Neural crest cell (in vitro differentiated cells): ENCODE measurements at places on chromosomes 5 and 9. TPM values are rescaled to one million over a fixed set of nuclear protein-coding genes. Genes with fewer than 3 reads are reported as not detected.

DNA sequence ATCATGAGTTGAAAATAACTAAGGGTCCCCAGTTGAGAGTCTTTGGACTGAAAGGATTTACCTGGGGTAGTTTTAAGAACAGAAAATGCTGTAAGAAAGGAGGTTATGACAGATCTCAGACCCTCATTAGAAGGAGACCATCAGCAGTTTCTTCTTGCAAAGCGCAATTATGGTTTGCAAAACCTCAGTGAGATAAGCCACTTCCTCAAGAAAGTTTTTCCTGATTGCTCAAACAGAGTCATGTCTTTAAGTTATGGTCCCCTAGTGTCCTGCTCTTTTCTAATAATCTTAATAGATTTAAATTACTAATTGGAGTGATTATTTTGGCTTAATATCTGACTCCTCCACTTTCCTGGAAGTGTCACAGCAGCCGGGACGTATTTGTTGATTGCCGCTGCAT is 293.2 kb upstream of the KLF4 start:
- no peak overlapping the region for H3K4me3 ChIP-seq
- no peak for DNase-seq
- H3K4me1 ChIP-seq, result no peaks in the 10 kb centered on the region
- no peaks in the 10 kb centered on the region for H3K27me3 ChIP-seq
- H3K36me3 ChIP-seq, result no peaks in the 10 kb centered on the region

DNA sequence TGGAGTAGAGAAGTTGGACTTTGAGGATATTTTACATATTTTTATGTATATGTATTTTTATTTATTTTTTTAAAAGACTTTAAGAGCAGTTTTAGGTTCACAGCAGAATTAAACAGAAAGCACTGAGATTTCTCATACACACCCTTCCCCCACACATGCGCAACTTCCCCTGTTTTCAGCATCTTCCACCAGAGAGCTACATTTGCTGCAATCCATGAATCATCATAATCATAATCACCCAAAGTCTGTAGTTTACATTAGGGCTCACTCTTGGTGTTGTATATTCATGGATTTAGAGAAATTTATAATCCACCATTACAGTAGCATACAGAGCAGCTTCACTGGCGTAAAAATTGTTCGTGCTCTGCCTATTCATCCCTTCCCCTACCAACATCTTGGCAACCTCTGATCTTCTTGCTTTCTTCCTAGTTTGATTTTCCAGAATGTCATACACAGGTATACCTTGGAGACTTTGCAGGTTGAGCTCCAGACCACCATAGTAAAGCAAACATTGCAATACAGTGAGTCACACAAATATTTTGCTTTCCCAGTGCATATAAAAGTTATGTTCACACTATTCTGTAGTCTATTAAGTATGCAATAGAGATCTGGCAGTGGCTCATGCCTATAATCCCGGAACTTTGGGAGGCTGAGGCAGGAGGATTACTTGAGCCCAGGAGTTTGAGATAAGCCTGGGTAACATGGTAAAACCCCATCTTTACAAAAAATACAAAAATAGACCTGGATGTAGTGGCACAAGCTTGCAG is 9.6 kb upstream of the CCDC171 start:
- no peak overlapping the region for H3K27ac ChIP-seq
- no peaks in the 10 kb centered on the region for H3K4me1 ChIP-seq
- no peaks in the 10 kb centered on the region for H3K27me3 ChIP-seq
- no peak overlapping the region for H3K4me3 ChIP-seq

DNA sequence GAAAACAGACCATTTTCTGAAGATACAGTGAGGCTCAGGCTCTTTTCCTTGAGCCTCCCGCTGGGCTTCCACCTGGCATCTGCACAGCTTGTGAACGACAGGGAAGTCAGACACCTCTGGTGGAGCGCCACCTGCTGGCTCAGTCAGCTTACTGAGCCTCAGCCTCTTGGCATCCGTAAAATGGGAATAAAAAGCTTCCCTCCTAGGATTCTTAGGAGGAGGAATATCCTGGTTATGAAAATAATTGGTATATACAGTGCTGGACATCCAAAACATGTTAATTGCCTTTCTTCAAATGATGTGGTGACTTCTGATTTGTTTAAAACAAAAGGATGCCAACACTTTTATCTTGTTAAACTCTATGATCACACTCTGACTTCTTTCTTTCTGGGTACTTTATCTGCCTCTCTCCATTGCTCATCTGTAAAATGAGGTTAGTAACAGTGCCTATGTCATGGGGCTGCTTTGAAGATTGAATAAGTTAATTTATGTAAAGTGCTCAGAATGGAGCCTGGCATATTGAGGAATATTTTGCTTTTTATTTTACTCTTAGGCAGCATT is 67.5 kb downstream of the MAMDC2 start:
- DNase-seq, result peak; percentile 60
- no peaks in the 10 kb centered on the region for H3K36me3 ChIP-seq
- H3K27ac ChIP-seq, result no peak overlapping the region
- peaks cover 9% of the 10 kb centered on the region for H3K4me1 ChIP-seq

- no peak for DNase-seq
- no peaks in the 10 kb centered on the region for H3K36me3 ChIP-seq
- H3K4me3 ChIP-seq, result no peak overlapping the region
- H3K27me3 ChIP-seq, result peaks cover 3% of the 10 kb centered on the region
- H3K27ac ChIP-seq, result no peak overlapping the region
Observed at GRCh38 chr5:65883461-65883860, 42.9 kb upstream of the ERBIN start.

- H3K27me3 ChIP-seq, result peaks cover 6% of the 10 kb centered on the region
- DNase-seq, result no peak
- peaks cover 60% of the 10 kb centered on the region for H3K4me1 ChIP-seq
- peak overlapping the region; percentile 94 for H3K4me3 ChIP-seq
- H3K36me3 ChIP-seq, result no peaks in the 10 kb centered on the region
- H3K27ac ChIP-seq, result peak overlapping the region; percentile 72
Observed at GRCh38 chr9:121652021-121652837, 795 bp downstream of the DAB2IP start.

- H3K4me1 ChIP-seq, result peaks cover 9% of the 10 kb centered on the region
- no peak overlapping the region for H3K4me3 ChIP-seq
- H3K27me3 ChIP-seq, result no peaks in the 10 kb centered on the region
- peaks cover 11% of the 10 kb centered on the region for H3K36me3 ChIP-seq
- H3K27ac ChIP-seq, result peak overlapping the region; percentile 79
Observed at GRCh38 chr5:32298059-32298415, 14.7 kb downstream of the MTMR12 start.

Gene IL3
- total RNA-seq, result not detected in 2 replicates

Gene IL13
- not detected in 2 replicates for total RNA-seq

Gene EIF4EBP3
- total RNA-seq, result 8.4 and 10.3 TPM in 2 replicates
